ENCODE measurements at places on chromosomes 2 and 18.

DNA sequence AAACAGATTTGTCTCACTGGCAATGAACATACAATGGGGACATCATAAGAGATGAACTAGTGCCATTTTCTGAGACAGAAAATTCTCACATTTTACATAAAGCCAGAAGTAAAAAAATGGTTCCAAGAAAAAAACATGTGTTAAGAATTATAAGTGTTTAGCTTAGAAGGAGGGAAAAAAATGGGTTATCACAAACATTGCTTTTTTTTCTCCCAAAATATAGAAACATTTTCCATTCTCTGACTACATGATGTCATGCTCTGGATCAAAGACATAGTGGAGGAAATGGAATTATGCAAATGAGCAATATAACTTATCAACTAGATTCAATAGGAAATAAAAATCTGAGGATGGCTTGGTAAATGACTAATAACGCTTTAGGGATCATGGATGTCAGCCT, 49.8 kb downstream of the SPATS2L start:
- no peak for DNase-seq

- no peak for DNase-seq
Observed at GRCh38 chr2:40666398-40666797, 214.5 kb upstream of the SLC8A1 start.

DNA sequence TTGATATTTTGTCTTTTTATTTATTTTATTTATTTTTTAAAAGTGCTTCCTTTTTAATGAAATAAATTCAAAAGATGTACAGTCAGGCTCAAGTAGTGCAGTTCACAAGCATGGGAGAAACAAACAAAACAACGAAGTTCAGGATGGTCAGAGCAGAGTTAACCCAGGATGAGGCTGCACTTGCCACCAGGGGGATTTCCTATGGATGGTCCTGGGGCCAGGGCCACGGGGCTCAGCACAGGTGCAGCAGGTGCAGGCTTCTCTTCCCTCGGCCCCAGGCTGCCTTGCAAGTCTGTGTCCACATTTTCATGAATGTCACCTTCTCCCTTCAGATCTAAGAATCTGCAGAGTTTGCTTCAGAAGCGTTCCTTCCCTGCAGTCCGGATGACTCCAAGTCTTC, 76.5 kb downstream of the CDCA7 start:
- DNase-seq = no peak

DNA sequence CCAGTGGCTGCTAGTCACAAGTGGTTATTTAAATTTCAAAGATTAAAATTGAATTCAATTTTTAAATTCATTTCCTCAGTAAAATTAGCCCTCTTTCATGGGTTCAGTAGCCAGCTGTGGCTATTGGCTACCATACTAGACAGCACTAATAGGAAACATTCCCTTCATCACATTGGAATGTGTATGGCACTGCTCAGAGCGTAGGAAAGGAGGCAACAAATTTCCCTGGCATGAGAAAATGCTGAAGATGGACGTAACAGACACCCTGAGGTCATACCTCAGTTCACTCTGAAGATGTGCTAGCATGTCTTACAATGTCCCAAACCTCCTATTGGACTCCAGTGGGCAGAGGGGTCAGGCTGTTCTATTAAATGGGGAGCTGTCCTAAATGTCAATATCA, 96.4 kb downstream of the C1QL2 start:
- no peak for DNase-seq

GRCh38 chr2:162106146-162106551, 32.1 kb upstream of the DPP4 start:
- DNase-seq = no peak

Measured in upper lobe of right lung (tissue), 1 donor.